ENCODE measurements at places on chromosomes 12 and 14.

DNA sequence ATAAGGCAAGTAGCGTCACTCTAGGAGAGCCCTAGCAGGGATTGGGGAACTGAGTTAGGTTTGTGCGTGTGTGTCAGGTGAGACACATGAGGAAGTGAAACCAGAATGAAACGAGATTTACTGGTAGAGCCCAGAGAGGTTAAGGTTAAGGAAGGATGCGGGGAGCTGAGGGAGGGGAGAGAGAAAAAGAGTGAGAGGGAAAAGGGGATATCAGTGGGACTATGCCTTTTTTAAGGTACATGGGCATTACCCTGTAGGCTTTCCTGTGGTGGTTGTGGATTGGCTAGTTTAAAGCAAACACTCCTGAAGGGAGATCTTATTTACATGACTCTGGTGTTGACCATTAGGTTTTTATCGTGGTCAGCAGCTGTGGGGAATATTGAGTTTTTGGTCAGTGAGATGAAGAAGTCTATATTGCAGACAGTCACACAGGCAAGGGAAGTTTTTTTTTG is 13.9 kb downstream of the ZDHHC17 start:
- no peak for DNase-seq

GRCh38 chr12:630656-631632 is 32.3 kb downstream of the NINJ2 start:
- no peak for DNase-seq

- no peak for DNase-seq
These were observed 641.7 kb upstream of the TMEM132C start for GRCh38 chr12:127625176-127625771.

DNA sequence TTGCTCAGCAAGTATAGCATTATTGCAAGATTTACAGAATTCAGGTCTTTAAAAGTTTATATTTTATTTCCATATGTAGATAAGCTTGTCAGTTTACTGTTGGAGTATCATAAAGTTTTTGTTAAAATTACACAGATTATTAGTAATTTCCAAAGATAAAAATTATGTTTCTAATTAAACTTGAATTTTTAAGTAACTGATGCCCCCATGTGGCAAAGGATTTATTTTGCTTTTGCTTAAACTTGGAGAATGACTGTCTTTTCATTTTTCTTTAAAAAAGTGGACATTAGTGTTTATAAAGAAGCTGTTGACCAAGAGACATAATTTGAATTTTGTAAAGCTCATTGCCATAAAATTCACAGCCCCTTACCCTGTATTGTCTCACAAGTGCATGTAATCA is 45.8 kb downstream of the ETNK1 start:
- DNase-seq = no peak

- DNase-seq = no peak
These were observed 41.4 kb downstream of the ACTN1 start for GRCh38 chr14:68937471-68938270.

GRCh38 chr12:89475203-89475990 is 49.2 kb downstream of the GALNT4 start:
- DNase-seq = no peak

GRCh38 chr12:45994736-45995135 is 4.4 kb upstream of the SCAF11 start:
- DNase-seq = no peak

GRCh38 chr14:40762685-40763084 is 844.0 kb upstream of the LRFN5 start:
- no peak for DNase-seq

DNA sequence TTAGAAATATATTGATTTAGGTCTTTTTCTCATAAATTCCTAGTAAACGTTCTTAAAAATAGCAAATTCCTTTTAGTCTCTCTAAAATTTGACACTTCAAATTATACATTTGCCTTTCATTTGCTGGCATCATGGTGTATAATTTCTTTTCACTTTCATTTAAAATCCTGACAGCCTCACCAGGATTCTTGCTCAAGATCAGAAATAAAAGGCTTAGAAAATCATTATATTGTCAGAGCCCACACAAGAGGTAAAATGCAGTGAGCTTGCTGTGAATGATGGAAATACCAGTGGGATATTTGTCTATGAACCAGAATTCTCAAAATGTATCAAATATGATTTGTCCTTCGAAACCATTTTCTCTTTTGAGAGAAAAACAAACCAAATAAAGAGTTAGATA is 78.2 kb upstream of the PIK3C2G start:
- no peak for DNase-seq

GRCh38 chr14:89226801-89227495 is 190.1 kb downstream of the FOXN3 start:
- no peak for DNase-seq

GRCh38 chr12:93664573-93665138 is 12.5 kb upstream of the CRADD start:
- DNase-seq = no peak

GRCh38 chr14:74735125-74735524 is 22.2 kb downstream of the FCF1 start:
- DNase-seq = no peak

- DNase-seq = no peak
These were observed 825 bp upstream of the CCDC85C start for GRCh38 chr14:99604766-99605298.
